ENCODE measurements at places on chromosomes 5 and 9.

DNA sequence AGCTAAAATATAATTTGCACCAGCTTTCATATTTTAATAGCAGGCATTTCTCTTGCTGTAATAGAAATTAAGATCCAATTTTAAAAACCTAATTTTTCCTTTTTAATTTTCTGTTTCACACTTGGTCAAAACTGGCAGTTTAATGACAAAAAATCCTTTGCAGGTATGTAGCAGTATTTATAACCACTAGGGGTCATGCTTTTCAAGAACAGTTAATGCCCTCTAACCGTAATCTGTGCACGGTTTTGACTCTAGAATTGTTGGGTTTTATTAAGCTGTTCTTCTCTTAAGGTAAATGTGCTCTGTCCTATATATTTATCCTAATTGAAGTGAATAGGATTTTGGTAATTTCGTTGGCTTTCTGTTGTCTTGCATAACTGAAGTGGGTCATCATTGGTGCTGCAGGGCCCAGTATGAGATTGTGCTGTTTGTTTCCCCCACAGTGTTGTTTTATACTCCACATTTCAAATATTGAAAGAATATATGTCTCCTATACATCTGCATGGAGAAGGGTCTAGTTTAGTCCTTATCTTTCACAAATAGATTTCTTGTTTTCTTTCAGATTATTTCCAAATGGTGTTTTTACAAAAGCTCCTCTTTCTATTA is 107.4 kb downstream of the SCAMP1 start:
- peak; percentile 76 for DNase-seq

GRCh38 chr9:4799775-4800174 is 7.0 kb downstream of the RCL1 start:
- DNase-seq: no peak

GRCh38 chr5:73394610-73395009 is 54.0 kb downstream of the FOXD1 start:
- no peak for DNase-seq

DNA sequence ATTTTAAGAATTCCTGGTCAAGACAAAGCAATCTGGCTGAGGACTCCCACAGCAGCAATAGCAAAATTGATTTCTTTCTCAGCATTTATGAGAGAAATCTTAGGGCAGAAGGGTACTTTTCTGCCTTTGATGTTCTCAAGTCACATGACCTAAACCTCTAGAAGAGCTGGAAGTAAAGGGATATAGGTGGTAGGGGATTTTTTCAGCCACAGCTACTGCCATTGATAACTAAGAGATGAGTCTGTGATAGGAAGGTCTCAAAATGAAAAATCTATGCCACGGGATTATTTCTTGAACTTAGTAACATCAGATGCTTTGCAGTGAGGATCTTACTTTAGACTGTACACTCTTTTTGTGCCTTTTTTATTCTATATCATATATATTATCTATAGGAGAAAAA is 35.6 kb downstream of the IL6ST start:
- DNase-seq: no peak

DNA sequence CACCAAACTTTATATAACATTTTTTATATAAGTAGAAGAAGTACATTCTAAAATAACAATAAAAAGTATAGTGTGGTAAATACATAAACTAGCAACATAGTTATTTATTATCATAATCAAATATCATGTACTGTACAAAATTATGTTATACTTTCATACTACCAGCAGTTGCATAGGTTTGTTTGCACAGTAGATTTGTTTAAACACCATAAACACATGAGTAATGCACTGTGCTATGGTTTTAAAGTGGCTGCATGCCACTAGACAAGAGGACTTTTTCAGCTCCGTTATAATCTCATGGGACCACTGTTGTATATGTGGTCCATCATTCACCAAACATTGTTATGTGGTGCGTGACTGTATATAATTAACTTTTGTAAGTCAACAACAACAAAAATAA is 137.6 kb downstream of the DRD1 start:
- peak; percentile 84 for DNase-seq

DNA sequence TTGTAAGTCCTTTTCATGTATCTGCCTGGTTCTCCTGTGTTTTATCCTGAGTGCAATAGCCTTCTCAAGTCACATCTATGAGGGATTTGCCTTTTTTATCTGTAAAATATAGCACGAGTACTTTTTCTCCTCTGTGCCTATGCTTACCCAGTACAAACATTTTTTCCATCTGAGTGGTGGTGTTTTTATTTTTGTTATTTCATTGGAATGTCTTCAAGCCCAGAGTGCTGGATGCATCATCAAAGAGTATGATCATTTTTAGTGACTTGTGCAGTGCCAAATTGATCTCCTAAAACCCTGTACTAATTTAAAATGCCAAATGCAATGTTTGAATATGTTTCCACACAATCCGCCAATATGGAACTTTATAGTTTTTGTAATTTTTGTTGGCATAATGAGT is 86.1 kb downstream of the TLE4 start:
- no peak for DNase-seq

- DNase-seq: no peak
These were observed 825 bp upstream of the TOR4A start for GRCh38 chr9:137276473-137277328.

- no peak for DNase-seq
These were observed 52.5 kb downstream of the ANKDD1B start for GRCh38 chr5:75663579-75664284.

DNA sequence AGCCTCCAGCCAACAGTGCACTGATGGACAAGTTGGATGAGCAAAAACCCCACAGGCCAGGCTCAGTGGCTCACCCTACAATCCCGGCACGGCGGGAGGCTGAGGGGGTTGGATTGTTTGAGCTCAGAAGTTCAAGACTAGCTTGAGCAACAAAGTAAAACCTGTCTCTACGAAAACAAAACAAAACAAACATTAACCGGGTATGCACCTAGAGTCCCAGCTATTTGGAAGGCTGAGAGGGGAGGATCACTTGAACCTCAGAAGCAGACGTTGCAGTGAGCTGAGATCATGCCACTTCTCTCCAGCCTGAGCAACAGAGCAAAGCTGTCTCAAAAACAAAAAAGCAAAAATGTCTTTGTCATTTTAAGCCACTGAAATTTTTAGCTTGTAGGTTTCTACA is 55.1 kb upstream of the DMRT1 start:
- DNase-seq: no peak

GRCh38 chr9:133115604-133116345 is 5.3 kb downstream of the RALGDS start:
- no peak for DNase-seq

- no peak for DNase-seq
These were observed 1.4 kb downstream of the STING1 start for GRCh38 chr5:139481122-139481533.

GRCh38 chr5:102231693-102232619 is 64.1 kb downstream of the SLCO4C1 start:
- no peak for DNase-seq

- DNase-seq: no peak
These were observed 161.8 kb downstream of the ICE1 start for GRCh38 chr5:5584236-5584745.

- no peak for DNase-seq
These were observed 205.4 kb downstream of the SPATA31A6 start for GRCh38 chr9:42388846-42389245.

GRCh38 chr5:33049842-33050241 is 338.7 kb downstream of the NPR3 start:
- no peak for DNase-seq

- no peak for DNase-seq
These were observed 254.3 kb downstream of the ZSWIM6 start for GRCh38 chr5:61586096-61587084.

- no peak for DNase-seq
These were observed 451.9 kb downstream of the TMEM38B start for GRCh38 chr9:106146066-106146840.

- DNase-seq: no peak
These were observed 54.5 kb upstream of the CTNNA1 start for GRCh38 chr5:138698713-138699112.

- DNase-seq: peak; percentile 6
These were observed 129.9 kb downstream of the BAAT start for GRCh38 chr9:101254733-101255433.

DNA sequence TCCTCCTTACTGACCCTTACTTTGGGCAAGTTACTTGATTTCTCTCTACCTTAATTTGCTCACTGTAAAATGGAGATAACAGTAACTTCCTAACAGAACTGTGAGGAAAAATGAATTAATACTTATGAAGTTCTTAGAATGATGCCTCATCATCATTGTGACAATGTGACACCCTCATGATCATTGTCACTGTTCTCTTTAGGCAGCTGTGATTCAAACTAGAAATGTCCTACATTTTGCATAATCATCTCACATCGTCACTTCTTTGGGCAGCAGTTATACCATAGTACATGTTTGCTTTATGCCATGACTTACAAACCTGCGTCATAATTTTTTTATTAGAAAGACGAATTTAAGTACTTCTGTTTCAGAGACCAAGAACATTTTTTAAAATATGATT is 9.7 kb downstream of the SLC30A5 start:
- no peak for DNase-seq
